Activated naive CD8-positive, alpha-beta T cell treated with anti-CD3 and anti-CD28 coated beads for 36 hours (primary cell): ENCODE measurements at places on chromosomes 2 and 18. TPM values are rescaled to one million over a fixed set of nuclear protein-coding genes. Genes with fewer than 3 reads are reported as not detected.

GRCh38 chr2:179226961-179227259 lies 37.7 kb downstream of the SESTD1 start:
- DNase-seq = no peak
- no peak overlapping the region for H3K4me3 ChIP-seq
- no peaks in the 10 kb centered on the region for H3K36me3 ChIP-seq
- H3K4me1 ChIP-seq = no peaks in the 10 kb centered on the region

- DNase-seq = no peak
- H3K4me3 ChIP-seq = no peak overlapping the region
- peaks cover 13% of the 10 kb centered on the region for H3K36me3 ChIP-seq
Observed at GRCh38 chr2:168740360-168740759, 62.1 kb upstream of the NOSTRIN start.

DNA sequence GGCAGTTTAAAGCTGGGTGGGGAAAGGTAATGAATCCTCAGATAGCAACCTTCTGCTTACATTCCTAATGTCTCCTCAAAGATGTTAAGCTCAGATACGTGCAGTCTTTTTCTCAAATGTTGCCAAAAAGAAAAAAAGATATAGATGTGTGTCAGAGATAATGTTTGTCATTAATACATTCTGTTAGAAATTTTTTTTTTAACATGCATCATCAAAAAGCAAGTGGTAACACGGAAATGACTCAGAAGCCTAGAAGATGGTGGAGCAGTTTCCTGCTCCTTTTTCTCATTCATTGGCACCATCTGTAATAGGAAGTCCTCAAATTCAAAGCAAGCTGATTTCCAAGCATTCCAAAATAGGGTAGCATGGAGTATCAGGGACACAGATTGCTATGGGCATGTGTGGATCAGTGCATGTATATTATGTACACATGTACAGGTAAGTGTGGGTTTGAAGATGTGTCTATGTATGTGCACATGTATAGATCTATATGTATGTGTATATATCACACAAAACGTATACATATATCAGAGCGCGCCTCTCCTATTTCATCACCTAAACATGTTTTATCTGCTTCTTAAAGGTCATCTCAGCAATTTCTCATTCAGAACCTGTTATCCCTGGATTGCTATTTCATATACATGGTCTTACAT lies 79.9 kb upstream of the ITGB6 start:
- peak overlapping the region; percentile 41 for H3K27ac ChIP-seq
- H3K4me3 ChIP-seq = no peak overlapping the region
- H3K27me3 ChIP-seq = no peaks in the 10 kb centered on the region
- peaks cover 17% of the 10 kb centered on the region for H3K4me1 ChIP-seq
- peaks cover 17% of the 10 kb centered on the region for H3K36me3 ChIP-seq
- DNase-seq = no peak

- peaks cover 60% of the 10 kb centered on the region for H3K36me3 ChIP-seq
- H3K4me1 ChIP-seq = peaks cover 45% of the 10 kb centered on the region
- H3K27me3 ChIP-seq = no peaks in the 10 kb centered on the region
- H3K27ac ChIP-seq = peak overlapping the region; percentile 90
Observed at GRCh38 chr2:60884800-60885199, 3.4 kb downstream of the REL start.

- H3K27ac ChIP-seq = no peak overlapping the region
- no peaks in the 10 kb centered on the region for H3K36me3 ChIP-seq
- no peak overlapping the region for H3K4me3 ChIP-seq
- H3K27me3 ChIP-seq = peaks cover 7% of the 10 kb centered on the region
Observed at GRCh38 chr2:236852100-236852976, 233.4 kb upstream of the COPS8 start.

GRCh38 chr2:176164611-176165369 lies 7.7 kb downstream of the HOXD3 start:
- H3K36me3 ChIP-seq = no peaks in the 10 kb centered on the region
- no peak overlapping the region for H3K27ac ChIP-seq
- DNase-seq = no peak
- peaks cover 95% of the 10 kb centered on the region for H3K27me3 ChIP-seq
- H3K4me1 ChIP-seq = peaks cover 11% of the 10 kb centered on the region

DNA sequence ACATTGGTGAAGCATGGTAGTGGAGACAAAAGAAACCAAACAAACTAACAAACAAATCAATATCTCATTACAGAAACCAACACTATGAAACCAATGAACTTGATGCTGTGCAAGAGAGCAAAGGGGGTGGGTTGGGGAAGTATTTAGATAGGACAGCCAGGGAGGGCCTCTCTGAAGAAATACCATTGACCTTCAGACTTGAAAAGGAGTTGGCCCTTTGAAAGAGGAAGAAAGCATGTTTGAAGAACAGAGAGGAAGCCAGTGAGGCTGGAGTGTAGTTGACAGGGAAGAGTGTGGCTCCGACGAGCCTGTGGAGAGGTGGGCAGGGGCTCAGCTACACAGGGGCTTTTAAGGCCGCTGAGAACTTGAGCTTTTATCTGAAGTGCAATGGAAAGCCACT lies 151.0 kb upstream of the GATA6 start:
- peaks cover 3% of the 10 kb centered on the region for H3K27me3 ChIP-seq
- H3K4me3 ChIP-seq = no peak overlapping the region
- H3K36me3 ChIP-seq = no peaks in the 10 kb centered on the region
- H3K27ac ChIP-seq = no peak overlapping the region
- DNase-seq = no peak
- H3K4me1 ChIP-seq = no peaks in the 10 kb centered on the region

DNA sequence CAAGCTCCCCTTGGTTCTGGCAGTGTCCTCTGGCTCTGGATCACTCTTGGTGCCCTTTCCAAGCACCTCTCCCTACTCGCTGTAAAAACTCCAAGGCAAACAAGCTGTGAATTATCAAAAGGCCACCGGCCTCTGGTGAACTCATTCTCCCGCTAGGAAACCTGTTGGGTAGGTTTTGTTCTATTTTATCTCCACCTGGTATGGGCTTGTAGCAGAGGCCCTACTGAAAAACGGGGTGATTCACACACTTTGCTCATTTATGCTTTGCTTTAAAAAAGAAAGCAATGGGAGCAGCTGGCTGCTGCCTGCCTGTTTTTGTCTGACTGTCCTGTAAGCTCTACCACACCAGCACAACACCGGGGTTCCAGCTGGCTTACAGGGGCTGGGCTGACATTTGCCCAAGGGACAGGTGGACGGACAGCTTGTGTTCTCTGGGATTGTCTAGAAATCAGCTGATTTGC lies 56.8 kb downstream of the SH3BP4 start:
- no peak overlapping the region for H3K4me3 ChIP-seq
- H3K27me3 ChIP-seq = no peaks in the 10 kb centered on the region
- H3K4me1 ChIP-seq = no peaks in the 10 kb centered on the region
- no peaks in the 10 kb centered on the region for H3K36me3 ChIP-seq
- DNase-seq = no peak
- no peak overlapping the region for H3K27ac ChIP-seq

GRCh38 chr2:18171191-18172139 lies 293.0 kb downstream of the KCNS3 start:
- peaks cover 5% of the 10 kb centered on the region for H3K27me3 ChIP-seq
- H3K4me3 ChIP-seq = no peak overlapping the region
- DNase-seq = no peak
- H3K27ac ChIP-seq = no peak overlapping the region

The PTPRN gene
- total RNA-seq = 2.5 TPM

The SIGLEC15 gene
- total RNA-seq = not detected

The GAREM2 gene
- total RNA-seq = 2.7 TPM

The WBP1 gene
- total RNA-seq = 20.1 TPM

The ITGB6 gene
- not detected for total RNA-seq

The CLEC4F gene
- not detected for total RNA-seq

The HYCC2 gene
- 25.3 TPM for total RNA-seq

The DTNA gene
- 0.66 TPM for total RNA-seq

The TMEM247 gene
- not detected for total RNA-seq
